Activated CD8-positive, alpha-beta T cell treated with anti-CD3 and anti-CD28 coated beads, Interleukin-2, amount 10 ng/mL, durations not matched to agents 7 days and 5 days (primary cell): ENCODE measurements at places on chromosomes 11 and 22. TPM values are rescaled to one million over a fixed set of nuclear protein-coding genes. Genes with fewer than 3 reads are reported as not detected.

Gene TSPAN18
- 7.5 TPM for total RNA-seq

Gene SEPTIN3
- total RNA-seq: 0.21 TPM

Gene MS4A14
- not detected for total RNA-seq

Gene ANO9
- total RNA-seq: 72.6 TPM

Gene KCNJ1
- total RNA-seq: not detected

Gene MOGAT2
- total RNA-seq: not detected

Gene CALCA
- not detected for total RNA-seq

Gene MMP7
- total RNA-seq: not detected

Gene CLDN5
- not detected for total RNA-seq

Gene CHRNA10
- 3.0 TPM for total RNA-seq

Gene CDKN1C
- total RNA-seq: 0.32 TPM

Gene C22orf31
- not detected for total RNA-seq

Gene GAL3ST3
- not detected for total RNA-seq

Gene OR52I1
- not detected for total RNA-seq

Gene OR8D1
- total RNA-seq: not detected

Gene BACE1-AS
- total RNA-seq: 3.8 TPM

Gene GTSE1
- total RNA-seq: 111 TPM

Gene OR52N4
- total RNA-seq: 0.63 TPM

Gene SF3A1
- total RNA-seq: 246 TPM

Gene PHLDA2
- total RNA-seq: 2.6 TPM

Gene OR5AR1
- total RNA-seq: not detected

Gene TEX54
- not detected for total RNA-seq
